Osteocyte (in vitro differentiated cells): ENCODE measurements at places on chromosomes 7 and 10. TPM values are rescaled to one million over a fixed set of nuclear protein-coding genes. Genes with fewer than 3 reads are reported as not detected.

DNA sequence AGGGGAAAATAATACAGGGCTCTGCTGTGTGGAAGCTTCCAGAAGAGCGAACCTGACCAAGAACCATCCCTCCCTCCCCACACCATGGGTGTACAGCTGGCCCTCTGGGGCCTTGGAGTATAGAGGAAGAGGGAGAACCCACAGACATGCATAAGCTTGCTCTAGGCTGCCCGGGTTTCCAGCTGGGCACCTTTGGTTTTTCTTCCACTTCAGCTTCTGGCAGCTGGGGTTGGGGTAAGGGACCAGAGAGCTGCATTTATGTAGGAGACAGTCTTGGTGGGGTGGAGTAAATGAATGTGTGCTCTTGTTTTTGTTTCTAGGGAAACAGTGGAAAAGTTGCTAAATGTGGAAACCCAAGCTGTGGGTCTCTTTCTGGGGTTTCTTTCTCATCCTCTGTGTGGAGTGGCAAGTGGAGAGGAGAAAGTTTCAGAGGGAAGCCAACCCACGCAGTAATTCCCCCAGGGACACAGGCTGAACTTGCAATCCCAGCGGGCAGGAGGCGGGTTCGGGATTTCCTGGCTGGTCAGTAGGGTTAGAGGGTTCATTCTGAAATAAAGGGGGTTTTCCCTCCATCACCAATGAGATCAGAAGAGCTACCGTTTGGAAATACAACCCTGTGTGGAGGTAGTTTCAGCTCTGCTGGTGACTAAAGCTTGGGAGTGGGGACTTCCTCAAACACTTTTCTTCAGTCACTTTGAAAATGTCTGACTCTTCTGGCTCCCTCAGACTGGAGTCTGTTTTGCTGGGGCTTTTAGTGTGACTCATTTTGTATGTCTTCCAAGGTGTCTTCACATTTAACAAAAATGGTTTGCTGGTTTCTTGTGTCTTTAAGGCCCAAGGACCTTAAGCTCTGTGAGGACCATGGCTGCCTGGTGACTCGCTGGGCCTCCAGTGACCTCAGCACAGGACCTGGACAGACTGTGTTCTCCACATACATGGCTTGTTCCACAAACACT, 22.2 kb upstream of the SRGN start:
- no peaks in the 10 kb centered on the region for H3K36me3 ChIP-seq
- H3K4me1 ChIP-seq = peaks cover 31% of the 10 kb centered on the region
- H3K27me3 ChIP-seq = no peaks in the 10 kb centered on the region
- no peak for DNase-seq

GRCh38 chr7:159091480-159092475, 52.9 kb downstream of the VIPR2 start:
- no peak overlapping the region for H3K27ac ChIP-seq
- DNase-seq = peak; percentile 81
- H3K36me3 ChIP-seq = no peaks in the 10 kb centered on the region
- no peaks in the 10 kb centered on the region for H3K27me3 ChIP-seq
- H3K4me3 ChIP-seq = no peak overlapping the region
- no peaks in the 10 kb centered on the region for H3K4me1 ChIP-seq

GRCh38 chr7:3605222-3605621, 304.2 kb downstream of the SDK1 start:
- DNase-seq = no peak
- no peak overlapping the region for H3K27ac ChIP-seq
- H3K4me1 ChIP-seq = peaks cover 4% of the 10 kb centered on the region
- no peak overlapping the region for H3K4me3 ChIP-seq
- no peaks in the 10 kb centered on the region for H3K27me3 ChIP-seq

DNA sequence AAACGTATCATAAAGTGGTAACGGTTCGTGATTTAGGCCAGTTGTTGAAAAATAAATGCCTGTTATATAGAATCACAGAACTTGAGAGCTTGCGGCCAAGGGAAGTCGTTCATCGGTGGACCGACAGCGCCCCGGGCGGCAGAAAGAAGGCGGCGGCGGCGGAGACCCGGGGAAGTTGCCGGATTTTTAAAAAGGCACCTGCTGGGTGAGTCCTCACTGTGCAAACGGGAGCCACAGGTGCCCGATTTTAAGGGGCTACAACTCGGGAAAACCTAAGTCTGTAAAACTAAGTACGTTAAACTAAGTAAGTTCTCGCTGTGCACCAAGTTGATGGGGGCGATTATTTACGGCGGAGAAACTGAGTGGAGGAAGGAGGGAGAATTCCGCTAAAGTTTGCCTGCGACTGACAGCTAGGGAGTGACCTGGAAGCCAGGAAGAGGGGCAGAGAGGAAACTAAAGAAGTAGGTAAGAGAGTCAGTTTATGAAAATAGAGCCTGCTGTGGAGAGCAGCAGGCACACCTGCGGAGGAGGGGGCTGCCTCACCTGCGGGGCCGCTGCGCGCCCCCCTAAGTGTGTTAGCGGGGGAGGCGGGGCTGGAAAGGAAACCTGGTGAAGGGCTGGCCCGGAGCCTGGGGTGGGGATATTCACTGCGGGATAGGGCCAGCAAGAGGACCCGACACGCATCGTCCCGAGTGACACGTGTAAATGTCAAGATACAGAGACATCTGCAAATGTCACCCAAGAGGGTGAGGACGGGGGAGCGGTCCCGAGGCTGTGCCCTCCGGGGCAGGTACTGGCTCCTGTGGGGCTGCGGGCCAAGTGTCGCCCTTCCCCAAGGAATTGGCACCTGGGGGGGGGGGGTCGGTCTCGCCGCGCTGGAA, 996 bp downstream of the ADAM12 start:
- H3K4me3 ChIP-seq = peak overlapping the region; percentile 91
- H3K27ac ChIP-seq = peak overlapping the region; percentile 75
- H3K4me1 ChIP-seq = peaks cover 43% of the 10 kb centered on the region
- H3K27me3 ChIP-seq = no peaks in the 10 kb centered on the region

- DNase-seq = peak; percentile 88
- H3K27ac ChIP-seq = peak overlapping the region; percentile 58
- H3K27me3 ChIP-seq = no peaks in the 10 kb centered on the region
Observed at GRCh38 chr7:47474937-47475879, 106.7 kb downstream of the TNS3 start.

- H3K27ac ChIP-seq = peak overlapping the region; percentile 64
- H3K4me3 ChIP-seq = no peak overlapping the region
- no peaks in the 10 kb centered on the region for H3K27me3 ChIP-seq
- peaks cover 52% of the 10 kb centered on the region for H3K4me1 ChIP-seq
- no peaks in the 10 kb centered on the region for H3K36me3 ChIP-seq
Observed at GRCh38 chr7:36280840-36281812, 108.5 kb upstream of the ANLN start.

- no peak for DNase-seq
- H3K27ac ChIP-seq = no peak overlapping the region
- H3K4me3 ChIP-seq = no peak overlapping the region
- H3K27me3 ChIP-seq = peaks cover 7% of the 10 kb centered on the region
Observed at GRCh38 chr10:59499460-59499859, 137.1 kb upstream of the FAM13C start.

GRCh38 chr10:75469006-75469616, 37.7 kb downstream of the LRMDA start:
- H3K4me3 ChIP-seq = no peak overlapping the region
- no peak for DNase-seq
- H3K27me3 ChIP-seq = peaks cover 25% of the 10 kb centered on the region
- H3K4me1 ChIP-seq = no peaks in the 10 kb centered on the region
- H3K36me3 ChIP-seq = no peaks in the 10 kb centered on the region

DNA sequence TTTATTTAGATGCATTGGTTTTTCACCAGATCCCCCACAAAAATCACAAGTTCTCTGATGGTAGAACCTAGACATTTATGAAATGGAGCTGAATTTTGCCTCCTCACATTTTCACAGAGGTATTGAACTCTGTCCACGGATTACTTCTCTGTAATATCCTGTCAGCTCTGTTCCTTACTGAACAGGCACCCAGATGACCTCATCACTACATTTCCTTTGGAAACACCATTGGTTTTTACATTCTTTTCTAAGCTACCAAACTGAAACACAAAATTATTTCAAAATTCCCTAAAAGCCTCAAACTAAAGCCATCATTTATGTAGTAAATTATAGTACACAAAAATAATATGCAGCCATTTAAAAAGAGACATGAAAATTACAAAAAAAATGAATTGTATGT, 98.3 kb upstream of the KCNIP2 start:
- DNase-seq = no peak
- peaks cover 21% of the 10 kb centered on the region for H3K36me3 ChIP-seq
- H3K4me1 ChIP-seq = peaks cover 39% of the 10 kb centered on the region
- H3K27me3 ChIP-seq = no peaks in the 10 kb centered on the region
- H3K27ac ChIP-seq = no peak overlapping the region

The STEAP4 gene
- 0.11 and 0.21 TPM in 2 replicates for total RNA-seq

DNA sequence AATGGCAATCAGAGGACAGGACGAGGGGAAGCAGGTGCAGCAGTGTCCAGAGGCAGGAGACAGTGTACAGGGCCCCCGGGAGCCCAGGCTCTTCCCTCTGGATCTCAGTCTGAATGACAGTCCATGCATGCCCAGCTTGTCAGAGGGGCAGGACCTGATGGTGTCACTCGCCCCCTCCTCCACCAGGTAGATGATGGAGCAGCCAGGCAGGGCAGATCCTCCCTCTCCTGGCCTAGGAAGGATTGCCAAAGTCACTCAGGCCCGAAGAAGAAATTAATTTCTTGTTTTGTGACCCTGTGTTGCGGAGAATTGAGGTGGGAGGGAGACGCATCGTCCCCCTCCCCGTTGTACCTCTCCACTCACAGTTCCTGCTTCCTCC, 4.0 kb downstream of the VSTM4 start:
- H3K4me1 ChIP-seq = peaks cover 12% of the 10 kb centered on the region
- H3K4me3 ChIP-seq = no peak overlapping the region
- H3K27me3 ChIP-seq = peaks cover 16% of the 10 kb centered on the region
- peak; percentile 75 for DNase-seq
- H3K36me3 ChIP-seq = no peaks in the 10 kb centered on the region

DNA sequence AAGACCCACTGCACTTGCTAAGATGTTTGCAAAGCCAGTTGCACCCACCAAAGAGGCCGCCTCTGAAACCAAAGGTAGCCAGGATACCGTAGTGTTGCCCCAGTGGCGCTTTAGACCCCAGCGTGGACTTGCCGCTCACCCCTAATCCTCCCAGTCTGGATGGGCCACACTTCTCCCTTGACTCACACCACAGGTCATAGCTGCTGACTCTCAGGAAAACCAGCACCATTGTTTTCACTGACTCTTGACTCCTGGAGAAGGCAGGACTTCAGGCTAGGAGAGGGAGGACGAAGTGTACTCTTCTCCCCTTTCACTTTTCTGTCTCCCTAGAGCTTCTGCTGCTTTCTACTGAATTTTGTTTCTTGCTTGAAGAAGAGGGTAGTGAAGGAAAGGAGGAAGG, 22.3 kb downstream of the RAB19 start:
- no peak for DNase-seq
- H3K36me3 ChIP-seq = no peaks in the 10 kb centered on the region
- no peak overlapping the region for H3K4me3 ChIP-seq

DNA sequence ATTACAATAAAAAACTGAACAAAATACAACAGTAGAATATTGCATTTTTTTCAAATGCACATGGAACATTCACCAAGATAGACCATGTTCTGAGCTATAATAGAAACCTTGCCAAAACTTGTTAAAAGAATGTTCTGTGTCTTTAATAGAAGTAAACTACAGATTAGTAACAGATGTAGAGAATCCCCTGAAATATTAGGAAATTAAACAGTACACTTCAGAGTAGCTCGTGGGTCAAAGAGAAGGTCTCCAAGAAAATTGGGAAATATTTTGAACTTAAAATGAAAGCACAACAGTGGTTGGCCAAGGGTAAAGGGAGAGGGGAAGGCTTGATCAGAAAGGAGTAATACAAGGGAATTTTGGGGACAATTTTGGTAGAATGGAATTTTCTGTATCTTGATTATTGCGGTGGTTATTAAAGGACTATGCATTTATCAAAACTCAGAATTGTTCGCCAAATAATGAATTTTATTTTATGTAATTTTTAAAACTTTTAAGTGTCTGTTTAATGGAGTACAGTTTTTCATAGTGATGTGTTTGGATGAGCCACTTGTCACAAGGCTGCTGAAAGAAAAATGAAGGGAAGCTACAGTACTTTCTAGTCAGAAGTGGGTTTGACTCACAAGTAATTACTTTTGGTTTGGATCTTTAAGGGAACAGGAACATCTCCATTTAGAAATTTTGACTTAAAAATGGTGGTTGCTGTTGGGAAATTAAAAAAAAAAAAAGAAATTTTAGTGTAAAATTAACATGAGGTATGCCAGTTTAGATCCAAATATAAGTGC, 10.2 kb downstream of the PLEKHA8 start:
- peaks cover 12% of the 10 kb centered on the region for H3K36me3 ChIP-seq
- H3K4me1 ChIP-seq = peaks cover 41% of the 10 kb centered on the region
- no peak for DNase-seq
- H3K27ac ChIP-seq = peak overlapping the region; percentile 75
- H3K27me3 ChIP-seq = no peaks in the 10 kb centered on the region

GRCh38 chr10:48598936-48599829, 5.7 kb downstream of the ARHGAP22 start:
- H3K27ac ChIP-seq = no peak overlapping the region
- peaks cover 30% of the 10 kb centered on the region for H3K4me1 ChIP-seq
- H3K27me3 ChIP-seq = no peaks in the 10 kb centered on the region
- peak; percentile 66 for DNase-seq
- no peaks in the 10 kb centered on the region for H3K36me3 ChIP-seq

DNA sequence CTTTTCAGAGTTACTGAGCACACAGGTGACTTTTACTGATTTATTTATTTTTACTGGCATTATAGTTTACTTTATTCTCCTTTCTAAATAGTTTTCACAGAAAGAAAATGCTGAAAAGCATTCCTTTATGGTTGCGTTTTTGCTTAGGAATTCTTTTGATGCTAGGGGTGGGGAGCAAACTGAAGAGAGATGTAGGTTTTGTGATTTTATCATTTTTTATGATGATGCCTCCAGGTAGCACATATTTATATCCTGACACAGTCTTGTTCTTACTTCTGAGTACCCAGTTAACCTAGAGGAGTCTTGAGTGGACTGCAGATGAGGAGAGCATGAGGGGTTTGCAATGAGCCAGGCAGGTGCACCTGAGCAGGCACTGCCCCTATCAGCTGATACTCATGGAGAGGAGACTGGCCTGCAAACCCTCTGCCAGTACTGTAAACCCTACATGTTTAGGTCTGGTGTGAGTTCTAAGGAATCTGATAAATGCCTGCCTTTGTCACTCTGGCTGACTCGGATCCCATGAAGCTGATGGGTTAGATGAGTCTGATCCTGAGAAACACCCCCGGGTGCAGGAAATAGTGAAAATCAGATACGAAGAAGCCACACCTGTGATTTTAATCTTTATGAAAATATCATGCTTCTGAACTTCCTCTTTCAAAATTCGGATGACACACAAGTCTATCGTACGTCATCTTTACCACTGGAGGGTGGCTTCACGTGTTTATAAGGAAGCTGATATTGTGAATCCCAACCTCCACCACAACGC, 302.9 kb downstream of the WDR37 start:
- H3K36me3 ChIP-seq = no peaks in the 10 kb centered on the region
- no peak for DNase-seq
- peaks cover 39% of the 10 kb centered on the region for H3K4me1 ChIP-seq
- H3K4me3 ChIP-seq = no peak overlapping the region
- no peaks in the 10 kb centered on the region for H3K27me3 ChIP-seq

The CRTAC1 gene
- total RNA-seq = 0.16 TPM in 2 replicates

The UCMA gene
- not detected in 2 replicates for total RNA-seq

The CACUL1 gene
- total RNA-seq = 34.0 and 37.5 TPM in 2 replicates

The FAM13C gene
- total RNA-seq = 2.3 and 3.2 TPM in 2 replicates
